CD4-positive, CD25-positive, alpha-beta regulatory T cell (primary cell): ENCODE measurements at places on chromosomes 2 and 18. TPM values are rescaled to one million over a fixed set of nuclear protein-coding genes. Genes with fewer than 3 reads are reported as not detected.

DNA sequence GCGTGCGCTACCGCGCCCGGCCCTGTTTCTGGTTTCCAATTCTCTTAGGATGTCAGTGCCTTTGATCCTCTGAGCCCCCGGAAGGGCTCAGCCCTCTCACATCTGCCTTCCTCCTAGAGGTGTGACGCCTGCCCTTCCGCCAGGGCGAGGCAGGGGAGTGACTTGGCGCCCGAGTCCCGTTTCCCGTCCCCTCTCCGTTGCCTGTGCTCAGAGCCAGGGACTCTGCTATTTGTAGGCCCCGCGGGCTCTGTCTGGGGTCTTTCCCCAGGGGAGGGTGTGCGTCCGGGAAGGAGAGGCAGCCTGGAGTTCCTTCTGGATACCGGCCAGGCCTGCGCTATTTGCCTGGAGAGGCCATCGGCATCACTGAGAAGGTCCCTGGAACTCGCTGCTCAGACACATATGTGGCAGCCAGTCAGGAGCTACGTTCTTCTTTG is 103.7 kb upstream of the TAF1B start:
- peak overlapping the region; percentile 53 for H3K4me3 ChIP-seq
- no peaks in the 10 kb centered on the region for H3K27me3 ChIP-seq
- peak overlapping the region; percentile 57 for H3K27ac ChIP-seq
- DNase-seq = no peak
- H3K36me3 ChIP-seq = no peaks in the 10 kb centered on the region

Gene GREB1
- 0.35 TPM for total RNA-seq

GRCh38 chr2:71455011-71455740 is 1.8 kb downstream of the DYSF start:
- peaks cover 9% of the 10 kb centered on the region for H3K27me3 ChIP-seq
- H3K36me3 ChIP-seq = no peaks in the 10 kb centered on the region
- DNase-seq = no peak
- H3K4me1 ChIP-seq = peaks cover 21% of the 10 kb centered on the region

Gene CIB4
- total RNA-seq = not detected

GRCh38 chr2:63734510-63734909 is 107.2 kb upstream of the UGP2 start:
- DNase-seq = no peak
- H3K27me3 ChIP-seq = no peaks in the 10 kb centered on the region
- no peak overlapping the region for H3K27ac ChIP-seq
- H3K4me1 ChIP-seq = no peaks in the 10 kb centered on the region

Gene CPO
- not detected for total RNA-seq
